ENCODE measurements at places on chromosomes 13 and 19.

DNA sequence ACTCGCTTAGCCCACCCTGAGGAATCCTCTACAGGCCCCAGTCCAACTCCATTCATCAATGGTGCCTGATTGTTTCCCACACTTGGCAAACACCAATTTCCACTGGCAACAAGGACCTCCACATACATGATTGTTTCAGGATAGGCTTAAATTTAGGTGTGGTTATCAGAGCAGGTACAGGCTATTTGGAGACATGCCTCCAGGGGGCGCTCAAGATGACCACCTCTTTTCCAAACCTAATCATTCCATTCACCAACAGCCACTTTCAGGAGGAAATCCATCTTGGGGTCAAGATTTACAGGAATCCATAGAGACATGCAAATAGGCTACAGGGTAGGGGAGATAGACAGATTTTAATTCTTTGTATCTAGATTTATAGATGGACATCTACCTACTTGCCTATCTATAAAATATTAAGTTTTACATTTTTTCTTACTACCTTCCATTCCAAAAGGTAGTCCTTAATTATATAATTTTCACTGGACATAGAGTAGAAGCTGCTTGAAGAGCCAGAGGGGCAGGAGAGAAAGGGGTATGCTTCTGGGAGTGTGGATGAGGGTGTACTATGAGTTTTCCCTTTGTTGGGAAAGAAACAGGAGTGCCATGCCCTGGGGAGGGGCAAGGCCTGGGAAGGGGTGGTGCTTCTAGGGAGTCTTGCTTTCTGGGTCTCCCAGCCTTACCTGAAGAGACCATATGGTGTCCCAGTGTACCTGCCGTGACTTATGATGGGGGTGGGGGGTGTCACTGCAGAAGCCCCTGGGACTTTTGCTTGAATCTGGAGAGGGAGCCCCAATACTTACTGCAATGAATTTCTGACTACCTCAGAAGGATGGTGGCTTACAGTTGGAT lies 14.1 kb upstream of the PCDH8 start:
- no peak for DNase-seq

DNA sequence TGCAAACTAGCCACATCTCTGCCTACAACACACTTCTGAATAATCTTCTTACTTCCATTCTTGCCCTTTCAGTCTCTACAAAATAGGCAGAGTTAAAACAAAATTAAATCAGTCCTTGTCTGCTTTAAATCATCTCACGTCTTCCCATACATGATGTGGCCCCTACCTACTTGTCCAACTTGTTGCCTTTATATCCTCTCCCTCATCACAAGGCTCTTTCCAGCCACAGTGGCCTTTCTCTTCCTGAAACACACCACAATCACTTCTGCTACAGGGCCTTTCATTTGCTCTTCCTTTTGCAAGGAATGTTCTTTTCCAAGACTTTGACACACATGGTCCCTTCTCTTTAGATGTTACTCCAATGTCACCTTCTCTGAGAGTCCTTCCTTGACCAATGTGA lies 1.7 kb downstream of the RBM26 start:
- DNase-seq: no peak

DNA sequence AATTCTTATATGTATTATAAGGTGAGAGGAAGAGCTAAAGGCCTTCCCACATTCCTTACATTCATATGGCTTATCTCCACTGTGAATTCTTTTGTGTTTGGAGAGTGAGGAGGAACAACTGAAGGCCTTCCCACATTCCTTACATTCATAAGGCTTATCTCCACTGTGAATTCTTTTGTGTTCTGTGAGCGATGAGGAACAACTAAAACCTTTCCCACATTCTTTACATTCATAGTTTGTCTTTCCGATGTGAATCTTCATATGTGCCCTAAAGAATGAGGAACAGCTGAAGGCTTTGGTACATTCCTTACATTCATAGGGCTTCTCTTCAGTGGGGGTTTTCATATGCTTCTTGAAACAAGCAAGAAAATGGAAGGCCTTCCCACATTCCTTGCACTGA lies 13.3 kb downstream of the ZNF699 start:
- DNase-seq: no peak

GRCh38 chr19:30148039-30148790 lies 206.2 kb downstream of the URI1 start:
- DNase-seq: no peak

DNA sequence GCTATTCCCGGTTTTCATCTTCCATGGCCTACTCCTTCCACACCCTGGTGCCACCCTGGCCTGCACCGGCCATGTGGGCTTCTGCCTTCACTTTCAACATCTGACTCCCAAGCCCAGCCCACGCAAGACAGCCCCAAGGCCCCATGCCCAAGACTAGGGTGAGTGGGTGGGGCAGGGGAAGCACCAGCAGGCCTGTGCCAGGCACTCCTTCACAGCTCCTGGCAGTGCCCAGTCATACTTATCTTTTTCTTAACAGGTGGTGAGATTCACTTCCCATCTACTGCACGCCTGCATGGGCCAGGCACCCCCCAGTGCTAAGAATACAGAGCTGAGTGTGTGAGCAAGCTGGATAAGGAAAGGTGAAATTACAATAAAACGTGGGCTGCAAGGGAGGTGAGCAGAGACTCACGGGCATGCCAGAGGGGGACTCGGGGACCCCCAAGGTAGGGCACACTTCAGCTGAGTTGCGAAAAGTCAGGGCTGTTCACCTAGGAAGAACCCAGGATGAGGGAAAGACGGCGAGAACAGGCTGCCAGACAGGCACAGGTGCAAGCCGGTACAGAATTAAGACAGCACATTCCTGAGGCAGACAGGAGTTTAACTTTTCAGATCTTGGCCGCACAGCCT lies 55.7 kb downstream of the COL4A1 start:
- no peak for DNase-seq

- DNase-seq: no peak
Measured at GRCh38 chr13:44667943-44668342, 91.8 kb upstream of the TSC22D1 start.

DNA sequence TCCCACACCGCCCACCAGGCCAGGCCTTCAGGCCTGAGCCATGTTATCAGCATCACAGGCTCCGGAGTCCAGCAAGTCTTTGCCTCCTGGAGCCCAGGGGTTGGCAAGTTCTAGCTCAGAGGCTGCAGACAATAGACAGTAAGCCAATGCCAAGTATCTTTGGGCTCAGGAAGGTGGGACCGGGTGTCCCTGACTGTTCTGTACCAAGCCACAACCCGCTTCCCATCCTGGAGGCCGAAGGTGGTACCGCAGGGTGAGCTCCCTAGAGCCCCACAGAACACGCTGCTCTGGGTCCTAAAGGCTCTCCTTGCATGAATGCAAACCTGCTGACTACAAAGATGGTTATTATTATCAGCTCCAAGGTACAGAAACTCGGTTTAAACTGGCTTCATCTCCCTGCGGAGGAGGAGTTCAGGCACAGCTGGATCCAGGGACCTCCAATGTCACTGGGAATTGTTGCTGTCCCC lies 5.5 kb upstream of the FSTL3 start:
- no peak for DNase-seq

- DNase-seq: no peak
Measured at GRCh38 chr13:39516096-39516495, 86.9 kb downstream of the LHFPL6 start.
